ENCODE measurements at places on chromosomes 1 and 21.

DNA sequence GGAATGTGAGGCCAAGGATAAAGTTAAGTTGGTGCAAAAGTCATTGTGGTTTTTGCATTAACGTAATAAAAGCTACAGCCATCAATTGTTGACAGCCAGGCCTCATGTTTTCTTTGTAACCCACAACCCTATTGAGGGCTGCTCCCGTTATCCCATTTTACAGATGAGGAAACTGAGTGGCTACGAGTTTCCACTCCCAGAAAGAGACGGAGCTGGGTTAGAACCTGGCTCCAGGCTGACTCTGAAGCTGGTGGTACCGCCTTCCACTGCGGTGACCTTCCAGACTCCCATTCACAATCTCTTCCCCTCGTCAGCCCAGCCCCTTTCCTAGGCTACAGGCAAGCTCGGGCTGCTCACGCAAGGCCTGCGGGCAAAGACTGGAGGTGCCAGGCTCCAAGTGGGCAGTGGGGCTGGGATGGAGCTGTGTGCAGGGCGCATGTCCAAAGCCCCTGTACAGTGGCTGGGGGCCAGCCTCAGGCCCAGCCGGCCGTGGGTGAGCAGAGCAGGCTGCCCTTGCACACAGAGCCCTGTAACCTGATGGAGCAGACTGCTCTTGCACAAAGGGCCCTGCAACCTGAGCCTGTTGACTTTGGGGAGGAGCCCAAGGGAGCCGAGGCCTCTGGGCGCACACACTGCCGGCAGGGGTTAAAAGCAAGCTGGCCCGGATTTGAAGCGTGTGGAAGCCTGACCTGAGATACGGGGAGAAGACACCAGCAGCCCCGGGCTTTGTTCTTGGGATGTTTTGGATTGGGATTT is 97.4 kb upstream of the TMPRSS2 start:
- DNase-seq, result no peak

- no peak for DNase-seq
Observed at GRCh38 chr1:4110888-4111287, 210.8 kb upstream of the C1orf174 start.

GRCh38 chr1:206911064-206911663 is 10.6 kb downstream of the FCMR start:
- DNase-seq, result no peak

- no peak for DNase-seq
Observed at GRCh38 chr1:245863566-245864184, 643.4 kb downstream of the SMYD3 start.

DNA sequence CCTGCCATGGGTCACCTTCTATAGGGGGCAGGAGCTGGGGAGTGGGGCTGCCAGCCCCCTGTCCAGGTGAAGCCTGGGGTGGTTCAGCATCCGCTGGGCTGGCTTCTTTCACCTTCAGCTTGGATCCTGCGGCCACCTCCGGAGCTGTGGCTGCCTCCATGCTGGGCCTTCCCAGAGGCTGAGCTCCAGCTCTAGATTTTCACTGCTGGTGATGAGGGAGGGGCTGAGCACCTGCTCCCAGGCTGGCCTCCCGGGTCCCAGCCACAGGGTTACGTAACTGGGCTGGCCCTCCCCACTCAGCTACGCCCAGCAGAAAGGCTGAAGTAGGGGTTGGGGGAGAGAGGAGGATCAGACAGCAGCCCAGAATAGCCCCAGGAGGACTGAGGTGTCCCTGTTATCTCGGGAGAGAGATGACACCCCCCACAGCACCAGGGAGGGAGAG is at the start of gene MYBPHL:
Gene MYBPHL (minus strand): TSS at position 180 of the 442 bp plus-strand sequence. CDS start 20 bp downstream, at position 160.
- no peak for DNase-seq

- no peak for DNase-seq
Observed at GRCh38 chr1:229296541-229296941, 25.6 kb downstream of the RAB4A start.

GRCh38 chr1:89660224-89661061 is 27.5 kb downstream of the LRRC8C start:
- no peak for DNase-seq

- no peak for DNase-seq
Observed at GRCh38 chr1:238450976-238451375, 560.3 kb upstream of the ZP4 start.

DNA sequence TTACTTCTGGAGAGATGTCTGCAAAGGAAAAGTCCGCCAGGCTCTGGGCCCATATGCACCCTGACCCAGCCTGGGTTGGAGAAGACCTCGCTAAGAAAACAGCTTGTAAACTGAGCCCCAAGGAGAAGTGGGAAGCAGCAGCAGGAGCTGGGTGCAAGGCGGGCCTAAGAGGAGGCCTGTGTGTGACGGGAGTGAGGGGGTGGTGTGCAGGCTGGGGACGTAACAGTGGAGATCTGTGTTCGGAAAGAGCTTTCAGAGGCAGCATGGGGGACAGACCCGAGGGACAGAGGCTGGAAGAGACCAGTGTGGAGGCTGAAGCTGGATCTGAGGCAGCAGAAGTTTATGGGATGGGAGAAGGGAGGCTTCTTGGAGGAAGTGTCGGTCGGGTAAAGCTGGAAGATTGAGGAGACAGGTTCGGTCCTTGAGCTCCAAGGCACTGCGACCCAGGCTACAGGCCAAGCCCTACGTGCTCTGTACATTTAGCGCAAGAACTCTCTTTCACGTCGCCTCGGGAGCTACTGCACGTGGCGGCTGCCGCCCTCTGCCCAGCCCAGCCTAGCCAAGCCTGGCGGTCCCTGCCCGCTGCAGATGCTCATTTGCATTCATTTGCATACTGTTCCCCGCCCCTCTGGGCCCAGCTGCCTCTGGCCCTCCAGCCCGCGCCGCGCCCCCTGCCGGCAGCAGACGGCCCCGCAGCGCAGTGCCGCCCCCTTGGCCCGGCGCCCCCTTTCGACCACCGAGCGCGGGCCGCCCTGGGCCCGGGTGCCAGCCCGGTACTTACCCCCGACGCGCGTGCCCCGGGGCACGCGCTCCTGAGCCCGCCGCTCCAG is 6.3 kb downstream of the HPCA start:
- peak; percentile 46 for DNase-seq

DNA sequence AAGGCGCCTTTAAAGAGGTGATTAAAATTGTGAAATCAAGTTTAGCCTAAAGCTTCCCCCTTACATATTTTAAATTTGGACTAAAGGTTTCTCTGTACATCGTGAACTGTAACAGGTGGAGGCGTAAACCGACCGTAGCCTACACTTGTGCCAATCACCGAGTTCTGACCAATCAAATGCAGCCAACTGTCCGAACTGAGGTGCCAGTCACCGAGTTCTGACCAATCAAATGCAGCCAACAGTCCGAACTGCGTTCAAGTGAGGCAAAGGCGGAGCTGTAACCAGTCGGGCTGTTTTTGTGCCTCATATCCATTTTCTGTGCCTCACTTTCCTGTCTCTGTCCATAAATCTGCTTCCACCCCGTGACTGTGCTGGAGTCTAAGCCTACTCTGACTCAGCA is 7.4 kb downstream of the TFF1 start:
- no peak for DNase-seq

Data from activated B cell treated with CpG ODN at 0.5 μM for 24 hours (primary cell).